Kasumi-1 (cell line): ENCODE measurements at places on chromosomes 2 and 18.

- no peak for DNase-seq
Observed at GRCh38 chr2:45391866-45392265, 219.2 kb downstream of the SRBD1 start.

- DNase-seq = no peak
Observed at GRCh38 chr2:229401171-229401865, 130.2 kb upstream of the PID1 start.

GRCh38 chr2:33577668-33578067 lies 21.4 kb downstream of the FAM98A start:
- no peak for DNase-seq

- no peak for DNase-seq
Observed at GRCh38 chr18:34918856-34919255, 122.4 kb upstream of the MAPRE2 start.

GRCh38 chr2:239498576-239498975 lies 97.8 kb upstream of the HDAC4 start:
- no peak for DNase-seq

DNA sequence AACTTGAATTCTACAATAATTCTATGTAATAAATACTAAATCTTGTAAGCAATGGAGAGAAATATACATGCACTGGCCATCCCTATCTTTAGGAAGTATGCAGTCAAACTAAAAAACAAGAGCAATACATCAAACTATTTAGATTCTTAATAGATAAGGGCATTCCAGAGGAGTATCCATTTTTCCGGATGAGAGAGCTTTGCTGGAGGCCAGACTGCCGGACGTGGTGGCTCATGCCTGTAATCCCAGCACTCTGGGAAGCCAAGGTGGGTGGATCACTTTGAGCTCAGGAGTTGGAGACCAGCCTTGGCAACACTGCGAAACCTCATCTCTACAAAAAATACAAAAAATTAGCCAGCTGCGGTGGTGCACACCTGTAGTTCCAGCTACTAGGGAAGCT lies 60.8 kb downstream of the KIF5C start:
- DNase-seq = no peak

DNA sequence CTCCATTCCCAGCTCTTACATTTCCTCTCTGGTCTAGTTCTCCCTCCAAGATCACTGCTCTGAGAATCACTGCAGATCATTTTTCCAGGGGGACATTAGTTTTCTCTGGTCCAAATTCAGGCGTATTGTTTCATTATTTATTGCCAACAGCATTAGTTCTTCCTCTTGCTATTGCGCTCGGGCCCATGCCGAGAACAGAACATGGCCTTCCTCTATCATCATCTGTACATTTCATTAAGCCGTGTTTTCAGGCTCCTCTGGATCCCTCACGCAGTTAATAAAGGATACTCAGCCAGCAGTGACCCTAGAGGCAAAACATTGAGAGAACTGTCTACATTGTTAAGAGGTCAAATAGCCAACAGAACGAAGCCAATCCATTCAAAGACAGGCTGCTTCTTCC lies 63.9 kb downstream of the CCBE1 start:
- DNase-seq = no peak

DNA sequence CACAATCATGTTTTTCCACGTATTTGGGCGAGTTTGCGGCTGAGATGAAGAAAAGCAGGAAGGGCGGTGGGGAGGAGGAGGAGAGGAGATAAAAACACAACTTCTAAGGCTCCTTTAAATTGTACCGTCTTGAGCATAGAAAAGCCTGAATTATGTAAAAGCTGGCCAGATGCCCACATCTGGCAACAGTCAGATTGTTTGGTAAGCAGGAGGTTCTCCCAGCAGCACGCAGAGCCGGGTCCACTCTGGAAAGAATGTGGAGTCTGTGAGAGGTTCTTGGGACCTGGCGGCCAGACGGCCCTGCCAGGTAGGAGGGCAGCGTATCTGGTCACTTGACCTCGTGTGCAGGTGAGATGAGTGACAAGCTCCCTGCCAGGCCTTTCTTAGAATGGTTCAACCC lies 215.3 kb upstream of the APCDD1 start:
- no peak for DNase-seq

- DNase-seq = no peak
Observed at GRCh38 chr2:226622484-226622883, 177.1 kb downstream of the IRS1 start.

- peak; percentile 9 for DNase-seq
Observed at GRCh38 chr2:221573430-221574230, 1.5 kb upstream of the EPHA4 start.

GRCh38 chr18:2100694-2101213 lies 470.6 kb downstream of the METTL4 start:
- no peak for DNase-seq

DNA sequence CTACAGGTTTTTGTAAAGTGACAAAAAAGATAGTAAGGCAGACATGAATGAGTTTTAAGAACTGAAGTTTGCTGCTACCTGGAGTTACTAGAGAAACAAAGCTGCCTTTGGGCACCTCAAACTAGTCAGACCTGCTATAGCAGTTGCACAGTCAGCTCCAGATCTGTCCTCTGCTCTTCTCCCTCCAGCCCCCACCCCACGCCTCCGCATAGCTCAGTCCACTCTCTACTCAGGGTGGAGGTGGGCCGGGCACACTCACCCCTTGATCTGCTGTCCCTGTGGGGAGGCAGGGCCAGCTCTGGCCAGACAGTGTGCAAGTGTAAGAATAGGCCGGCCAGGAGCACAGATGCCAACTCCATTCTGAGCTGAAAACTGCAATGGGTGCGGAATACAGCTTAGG lies 4.1 kb downstream of the SERTAD2 start:
- no peak for DNase-seq

DNA sequence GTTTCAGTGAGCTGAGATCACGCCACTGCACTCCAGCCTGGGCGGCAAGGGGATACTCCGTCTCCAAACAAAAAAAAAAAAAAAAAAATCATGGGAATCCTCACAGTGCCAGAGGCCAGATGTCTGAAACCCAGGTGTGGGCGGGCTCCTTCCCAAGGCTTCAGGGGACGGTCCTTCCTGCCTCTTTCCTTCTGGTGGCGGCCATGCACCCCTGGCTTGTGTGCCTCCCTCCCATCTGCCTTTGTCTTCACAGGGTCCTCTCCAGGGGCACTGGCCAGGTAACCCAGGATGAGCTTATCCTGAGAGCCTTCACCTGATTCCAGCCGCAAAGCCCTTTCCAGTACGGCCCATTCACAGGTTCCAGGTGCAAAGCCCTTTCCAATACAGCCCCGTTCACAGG lies 40.9 kb upstream of the GPC1 start:
- no peak for DNase-seq

DNA sequence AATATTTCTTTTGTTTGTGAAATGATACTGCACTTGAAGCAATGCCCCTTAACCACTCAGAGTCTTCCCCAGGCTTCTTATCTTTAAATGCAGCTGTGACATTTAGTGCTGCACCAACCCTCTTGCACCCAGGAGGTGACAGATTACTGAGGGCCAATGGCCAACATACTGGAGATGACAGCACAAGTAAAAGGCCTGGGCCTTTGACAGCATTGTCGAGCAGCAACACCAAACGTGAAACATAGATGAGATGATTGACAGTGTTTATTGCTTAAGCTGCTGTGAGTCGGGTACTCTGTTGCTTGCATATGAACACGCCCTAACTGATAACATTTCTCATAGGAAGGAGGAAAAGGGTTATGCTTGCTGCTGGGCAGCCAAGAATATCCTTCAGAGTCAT lies 80.3 kb downstream of the THNSL2 start:
- no peak for DNase-seq

GRCh38 chr2:124248386-124248785 lies 223.3 kb downstream of the CNTNAP5 start:
- DNase-seq = no peak

GRCh38 chr2:12819721-12820120 lies 103.0 kb downstream of the TRIB2 start:
- DNase-seq = peak; percentile 80

DNA sequence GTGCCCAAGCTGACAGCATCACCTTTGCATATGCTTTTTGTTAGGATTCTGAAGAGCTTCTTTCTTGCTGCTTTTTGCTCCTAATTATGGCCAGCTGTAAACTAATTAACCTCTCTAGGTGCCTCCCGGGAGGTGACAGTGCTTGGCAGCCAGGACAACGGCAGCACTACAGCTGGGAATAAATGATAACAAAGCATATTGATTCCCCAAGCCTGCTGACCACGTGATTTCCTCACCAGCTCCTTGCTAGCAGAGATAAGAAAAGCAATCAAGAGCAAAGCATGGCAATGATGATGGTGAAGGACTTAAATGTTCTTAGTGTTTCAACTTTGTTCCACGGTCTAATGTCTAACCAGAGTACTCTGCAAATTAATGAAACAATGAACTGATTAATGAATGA lies 1074.4 kb upstream of the GYPC start:
- DNase-seq = no peak

DNA sequence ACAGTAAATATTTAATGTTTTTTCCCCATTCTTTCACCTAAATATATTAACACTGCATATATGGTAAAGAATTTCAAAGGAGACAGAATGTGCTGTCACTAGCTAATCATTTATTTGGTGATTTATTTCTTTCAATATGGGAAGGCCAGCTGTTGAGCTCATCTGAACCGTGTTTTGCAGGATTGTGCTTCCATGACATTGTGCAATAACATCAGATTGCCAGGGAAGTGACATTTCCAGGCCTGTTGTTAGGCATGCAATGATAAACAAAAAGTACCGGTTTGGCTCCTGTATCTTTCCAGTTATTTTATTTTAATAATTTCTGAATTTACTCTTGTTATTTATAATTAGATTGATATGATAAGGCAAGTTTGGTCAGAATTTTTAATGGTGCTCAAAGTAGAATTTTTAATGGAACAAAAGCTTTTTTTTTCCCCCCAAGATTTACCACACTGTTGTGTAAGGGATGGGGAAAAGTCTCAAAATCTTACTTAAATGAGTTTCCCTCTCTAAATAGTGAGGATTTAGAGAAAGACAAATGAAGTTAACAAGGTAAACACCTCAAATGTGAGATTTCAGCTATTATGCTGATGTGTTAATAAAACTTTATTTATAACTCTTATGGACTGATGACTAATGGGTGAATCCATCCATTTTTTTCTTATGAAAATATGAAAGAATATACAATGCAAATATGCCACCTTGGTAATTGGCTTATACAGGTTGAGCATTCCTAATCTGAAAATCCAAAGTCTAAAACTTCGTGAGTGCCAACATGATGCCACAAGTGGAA lies 52.7 kb downstream of the MALT1 start:
- DNase-seq = no peak

GRCh38 chr2:214839464-214839863 lies 30.0 kb upstream of the BARD1 start:
- peak; percentile 0 for DNase-seq

DNA sequence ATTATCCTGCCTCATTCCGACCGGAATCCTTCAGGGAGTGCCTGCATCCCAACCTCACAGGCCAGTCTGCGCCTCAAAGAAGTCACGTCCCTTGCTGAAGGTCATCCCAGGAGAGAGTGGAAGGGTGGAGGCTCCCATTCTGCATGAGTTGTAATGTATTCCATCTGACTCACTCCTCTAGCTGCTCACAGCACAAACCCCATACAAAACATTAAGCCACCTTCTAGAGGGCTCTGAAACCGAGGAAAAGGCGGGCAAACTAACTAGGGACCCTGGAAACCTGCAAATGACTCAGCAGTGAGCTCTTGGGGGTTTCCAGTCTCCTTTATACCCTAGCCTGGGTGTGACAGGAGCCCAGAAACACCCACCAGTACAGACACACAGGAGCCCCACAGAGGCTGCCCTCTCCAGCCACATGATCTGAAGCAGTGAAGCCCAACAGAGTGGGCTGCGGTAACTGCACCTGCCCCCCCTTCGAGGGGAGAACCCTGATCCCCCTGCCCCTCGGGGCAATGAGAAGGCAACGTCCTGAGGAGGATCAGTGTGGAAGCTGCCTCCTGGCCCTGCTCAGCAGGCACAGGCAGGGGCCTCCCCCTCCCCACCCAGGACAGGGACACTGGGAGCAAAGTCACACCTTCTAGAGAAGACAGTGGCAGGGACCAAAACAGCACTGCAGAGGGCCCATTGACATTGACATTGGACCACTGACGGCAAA lies 69.3 kb upstream of the SNTG2 start:
- no peak for DNase-seq

- no peak for DNase-seq
Observed at GRCh38 chr2:102206666-102207341, 20.0 kb downstream of the IL1RL2 start.

DNA sequence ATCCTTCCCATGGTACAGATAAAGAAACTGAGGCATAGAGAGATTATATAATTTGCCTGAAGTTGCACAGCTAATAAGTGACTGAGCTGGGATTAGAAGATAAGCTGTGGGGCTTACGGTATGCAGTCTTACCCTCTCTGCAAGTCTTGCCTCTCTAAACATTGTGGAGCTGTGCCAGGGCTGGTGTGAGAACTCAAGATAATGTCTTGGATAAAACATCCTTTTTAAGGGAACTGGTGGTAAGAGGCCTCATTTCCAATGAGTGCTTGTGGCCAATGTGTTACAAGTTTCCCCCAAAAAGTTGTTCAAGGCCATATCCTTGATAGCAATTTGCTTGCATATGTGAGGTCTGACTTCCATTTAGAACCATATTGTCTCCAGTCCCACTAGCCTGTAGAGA lies 84.3 kb upstream of the ETAA1 start:
- DNase-seq = no peak

DNA sequence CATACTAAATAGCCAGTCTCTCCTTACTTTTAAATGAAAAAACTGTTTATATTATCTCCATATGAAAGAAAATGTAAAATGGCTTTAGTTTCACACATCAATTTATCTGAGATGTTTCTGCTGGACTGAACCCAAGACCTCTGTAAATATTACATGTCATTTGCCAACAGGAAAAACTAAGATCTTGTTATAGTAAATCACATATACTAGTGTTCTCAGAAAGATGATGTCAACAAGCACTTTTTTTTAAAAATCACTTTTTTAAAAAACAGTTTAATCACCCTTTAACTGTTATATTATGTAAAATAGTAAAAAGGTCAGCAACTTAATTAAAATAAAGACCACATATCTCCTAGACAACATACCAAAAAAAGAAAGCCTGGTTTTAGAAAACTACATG lies 46.3 kb downstream of the PTPN2 start:
- DNase-seq = no peak

- DNase-seq = no peak
Observed at GRCh38 chr2:62114564-62114963, 81.4 kb upstream of the B3GNT2 start.

GRCh38 chr2:64284751-64285150 lies 140.5 kb upstream of the PELI1 start:
- no peak for DNase-seq

DNA sequence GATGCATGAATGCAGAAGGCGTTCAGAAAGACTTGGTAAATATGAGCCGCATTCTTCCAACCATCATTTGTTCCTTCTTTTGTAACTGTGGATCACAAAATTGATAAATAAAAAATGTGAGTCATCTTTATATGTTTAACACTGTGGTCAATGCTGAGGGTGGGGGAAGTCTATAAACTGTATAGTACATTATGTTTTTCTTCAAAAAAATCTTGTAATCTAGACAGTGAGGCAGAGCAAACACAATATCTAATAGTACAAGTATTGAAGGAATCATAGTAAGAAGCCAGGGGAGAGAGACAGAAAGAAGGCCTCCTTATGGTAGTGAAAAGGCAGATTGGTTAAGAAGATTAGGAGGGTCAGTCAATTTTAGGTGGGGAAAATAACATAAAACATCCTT lies 30.7 kb upstream of the CALCRL start:
- DNase-seq = no peak
